ENCODE measurements at places on chromosomes 2 and 18.

DNA sequence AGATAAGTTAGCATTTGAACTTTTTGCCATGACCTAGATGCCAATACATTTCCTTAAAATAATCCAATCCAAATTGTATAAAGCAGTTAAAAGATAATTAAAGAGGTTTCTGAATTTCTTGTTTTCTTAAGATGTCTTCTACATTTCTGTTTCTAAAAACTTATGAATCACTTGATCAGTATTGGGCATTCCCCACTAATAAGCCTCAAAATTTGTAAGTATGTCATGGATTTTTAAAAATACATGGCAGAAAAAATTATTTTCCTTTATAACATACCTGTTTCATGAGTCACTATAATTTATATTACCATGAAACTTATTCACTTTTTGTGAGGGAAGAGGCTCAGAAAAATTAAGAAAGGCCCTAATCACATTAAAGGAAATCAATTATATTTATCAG lies 90.3 kb upstream of the TFPI start:
- no peak for DNase-seq

GRCh38 chr18:74817576-74817975 lies 219.9 kb downstream of the ZNF407 start:
- DNase-seq = no peak

DNA sequence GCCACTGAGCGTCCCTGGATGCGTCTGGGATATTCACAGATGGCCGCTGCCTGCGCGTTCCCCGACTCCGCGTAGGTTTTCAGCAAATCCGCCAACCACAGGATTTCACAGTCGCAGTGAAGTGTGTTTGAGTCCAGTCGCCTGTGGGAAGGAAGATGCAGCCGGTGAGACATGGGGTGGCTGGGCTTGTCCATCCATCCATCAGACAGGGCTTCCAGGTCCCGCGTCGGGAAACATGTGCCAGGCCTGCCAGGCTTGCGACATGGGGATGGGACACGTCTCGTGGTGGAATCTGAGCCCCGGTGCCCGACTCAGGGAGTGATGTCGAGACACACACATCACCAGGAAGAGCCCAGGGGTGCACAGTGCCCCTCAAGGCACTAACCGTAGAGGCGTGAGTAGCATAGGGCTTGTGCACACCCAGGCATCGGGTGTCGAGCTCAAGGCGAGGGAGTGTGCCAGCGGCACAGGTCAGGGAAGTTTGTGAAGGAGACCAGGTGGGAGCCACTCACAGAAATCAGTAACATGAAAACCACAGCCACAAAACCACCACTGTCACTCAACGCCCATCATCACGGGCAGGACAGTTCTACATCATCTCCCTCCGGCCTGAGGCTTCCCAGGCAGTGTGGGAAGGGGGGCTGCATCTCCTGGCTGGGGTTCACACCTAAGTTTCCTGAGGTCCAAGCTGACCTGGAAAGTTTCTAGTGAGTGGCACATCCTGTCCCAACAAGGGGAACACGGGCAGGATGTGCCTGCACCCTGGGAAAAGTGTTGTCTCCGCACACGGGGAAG lies 63.9 kb downstream of the PXDN start:
- no peak for DNase-seq

GRCh38 chr18:650428-650858 lies 7.0 kb upstream of the TYMS start:
- DNase-seq = no peak

DNA sequence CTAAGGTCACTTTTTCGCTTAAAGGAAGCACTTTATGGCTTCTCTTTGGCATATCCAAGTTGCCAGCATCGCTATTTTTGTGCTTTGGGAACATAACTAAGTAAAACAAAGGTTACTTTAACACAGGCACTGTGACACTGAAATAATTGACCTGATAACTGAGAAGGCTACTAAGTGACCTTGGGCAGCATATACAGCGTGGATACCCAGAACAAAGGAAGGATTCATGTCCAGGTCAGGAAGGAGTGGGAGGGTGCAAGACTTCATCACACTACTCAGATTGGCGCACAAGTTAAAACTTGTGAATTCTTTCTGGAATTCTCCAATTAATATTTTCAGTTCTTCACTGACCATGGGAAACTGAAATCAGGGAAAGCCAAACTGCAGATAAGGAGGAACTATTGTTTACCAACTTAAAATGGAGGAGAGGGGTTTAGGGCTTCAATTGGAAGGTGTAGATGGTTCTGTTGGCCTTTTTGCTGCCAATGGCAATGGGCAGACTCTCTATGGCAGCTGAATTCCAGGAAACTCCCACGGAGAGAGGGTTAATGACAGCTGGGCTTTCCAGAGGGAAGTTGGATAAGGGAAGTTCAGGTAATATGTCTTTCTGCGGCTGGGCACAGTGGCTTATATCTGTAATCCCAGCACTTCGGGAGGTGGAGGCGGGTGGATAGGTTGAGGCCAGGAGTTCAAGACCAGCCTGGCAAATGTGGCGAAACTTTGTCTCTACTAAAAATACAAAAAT lies 45.3 kb downstream of the COMMD1 start:
- DNase-seq = no peak

DNA sequence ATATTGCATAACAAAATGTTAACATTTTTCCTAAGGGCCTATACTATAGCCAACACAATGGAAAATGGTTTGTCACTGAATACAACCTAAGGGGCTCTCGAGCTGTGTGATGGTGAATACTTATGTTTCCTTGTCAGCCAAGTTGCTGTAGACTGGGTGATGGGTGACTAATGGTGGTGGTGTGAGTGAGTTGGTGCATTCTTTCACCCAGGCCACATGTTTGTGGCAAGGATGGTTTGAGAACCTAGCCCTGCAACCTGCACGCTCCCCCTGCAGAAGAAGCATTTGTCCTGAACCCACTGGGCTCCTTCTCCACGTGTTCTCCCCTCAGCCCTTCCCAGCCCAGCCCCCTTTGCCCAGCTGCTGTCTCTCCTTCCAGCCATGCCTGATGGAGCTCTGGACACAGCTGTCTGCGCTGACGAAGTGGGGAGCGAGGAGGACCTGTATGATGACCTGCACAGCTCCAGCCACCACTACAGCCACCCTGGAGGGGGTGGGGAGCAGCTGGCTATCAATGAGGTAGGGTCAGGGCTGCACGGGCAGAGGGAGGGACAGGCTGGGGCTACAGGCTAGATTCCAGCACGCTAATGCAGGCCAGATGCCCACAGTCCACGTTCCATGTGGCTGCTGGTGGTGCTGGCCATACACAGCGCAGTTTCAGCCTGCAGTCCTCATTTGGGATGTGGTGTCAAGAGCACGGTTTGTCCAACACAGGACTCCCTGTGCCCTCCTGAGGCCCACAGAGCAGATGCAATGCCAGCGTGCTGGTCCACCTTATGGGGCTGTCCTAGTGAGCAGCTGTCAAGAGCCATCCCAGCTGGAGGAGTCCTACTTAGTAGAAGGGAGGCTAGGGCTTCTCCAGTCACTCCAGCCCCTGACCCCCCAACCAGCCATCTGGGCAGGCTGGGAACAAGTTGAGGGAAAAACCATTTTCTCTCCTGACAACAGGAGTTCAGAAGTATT lies 65.4 kb downstream of the FAM168B start:
- no peak for DNase-seq

DNA sequence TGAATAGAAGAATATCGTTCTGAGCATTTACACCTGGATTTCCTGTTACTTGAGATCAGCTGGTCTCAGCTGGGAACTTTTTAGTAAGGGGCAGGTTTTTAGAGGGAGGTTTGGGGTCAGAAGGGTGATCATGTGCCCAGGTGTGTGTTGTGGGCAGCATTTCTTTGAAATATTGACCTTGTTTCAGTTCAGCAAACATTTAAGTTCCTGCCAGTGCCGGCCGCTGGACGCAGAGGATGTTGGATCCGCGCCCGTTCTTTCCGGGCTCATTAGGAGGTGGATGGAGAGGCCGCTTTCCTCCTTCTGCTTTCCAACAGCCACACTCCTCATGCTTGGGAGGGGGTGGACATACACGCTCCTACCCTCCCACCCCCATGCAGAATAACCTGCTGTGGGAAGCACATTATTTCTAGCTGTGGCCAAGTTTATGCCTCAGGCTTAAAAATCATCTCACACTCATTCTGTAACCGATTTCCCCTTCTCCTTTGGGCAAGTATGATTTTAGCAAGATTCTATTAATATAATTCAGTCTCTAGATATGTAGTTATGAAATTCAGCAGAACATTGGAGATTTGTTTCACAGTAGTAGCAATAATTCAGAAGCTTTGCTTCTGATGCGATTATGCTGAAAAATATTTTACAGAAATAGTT lies 131.4 kb downstream of the ZNF236 start:
- peak; percentile 62 for DNase-seq

- DNase-seq = no peak
Measured at GRCh38 chr2:58484221-58484620, 243.1 kb upstream of the FANCL start.

DNA sequence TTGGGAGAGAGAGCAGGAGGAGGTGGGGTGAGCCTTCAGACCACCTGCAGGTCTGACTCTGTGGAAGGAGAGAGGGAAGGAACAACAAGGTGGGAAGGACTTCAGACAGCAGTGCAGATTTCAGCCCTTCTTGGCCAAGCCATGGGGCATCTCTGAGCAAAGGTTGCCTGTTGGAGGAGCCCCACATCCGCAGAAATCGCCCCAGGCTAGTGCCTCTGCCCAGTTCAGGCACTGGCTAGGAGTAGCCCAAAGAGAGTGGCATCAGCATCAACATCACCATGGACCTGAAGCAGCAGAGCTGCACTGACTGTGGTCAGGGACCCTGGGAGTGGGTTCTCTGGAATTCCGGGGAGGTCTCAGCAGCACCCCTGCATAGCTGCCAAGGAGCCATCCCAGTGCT lies 10.2 kb downstream of the GPR55 start:
- no peak for DNase-seq

DNA sequence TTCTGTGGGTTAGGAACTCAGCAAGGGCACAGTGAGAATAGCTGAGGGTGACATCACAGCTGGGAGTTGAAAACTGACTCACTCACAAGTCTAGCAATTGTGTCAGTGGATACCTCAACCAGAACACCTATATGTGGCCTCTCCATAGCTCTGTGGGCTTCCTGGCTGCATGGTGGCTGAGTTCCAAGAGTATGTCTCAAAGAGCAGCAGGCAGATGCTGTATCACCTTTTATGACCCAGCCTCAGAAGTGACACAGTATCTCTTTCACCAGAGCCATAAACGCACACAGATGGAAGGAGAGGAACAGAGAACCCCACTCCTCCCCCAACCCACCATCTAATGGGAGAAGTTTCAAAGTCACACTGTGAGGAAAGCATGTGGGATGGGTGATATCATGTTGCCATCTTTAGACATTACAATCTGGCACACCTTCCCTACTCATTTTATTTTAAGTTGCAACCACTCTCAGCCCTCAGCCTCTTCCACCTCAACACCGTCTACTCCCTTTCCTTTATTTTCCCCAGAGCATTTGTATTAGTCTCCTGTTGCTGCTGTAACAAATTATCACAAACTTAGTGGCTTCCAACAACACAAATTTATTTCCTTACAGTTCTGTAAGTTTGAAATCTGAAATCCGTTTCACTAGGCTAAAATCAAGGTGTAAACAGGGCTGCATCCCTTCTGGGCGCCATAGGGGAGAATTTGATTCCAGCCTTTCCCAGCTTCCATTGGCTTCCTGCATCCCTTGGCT lies 134.6 kb upstream of the SPATS2L start:
- DNase-seq = no peak

GRCh38 chr2:9709539-9710285 lies 78.9 kb upstream of the YWHAQ start:
- DNase-seq = no peak

DNA sequence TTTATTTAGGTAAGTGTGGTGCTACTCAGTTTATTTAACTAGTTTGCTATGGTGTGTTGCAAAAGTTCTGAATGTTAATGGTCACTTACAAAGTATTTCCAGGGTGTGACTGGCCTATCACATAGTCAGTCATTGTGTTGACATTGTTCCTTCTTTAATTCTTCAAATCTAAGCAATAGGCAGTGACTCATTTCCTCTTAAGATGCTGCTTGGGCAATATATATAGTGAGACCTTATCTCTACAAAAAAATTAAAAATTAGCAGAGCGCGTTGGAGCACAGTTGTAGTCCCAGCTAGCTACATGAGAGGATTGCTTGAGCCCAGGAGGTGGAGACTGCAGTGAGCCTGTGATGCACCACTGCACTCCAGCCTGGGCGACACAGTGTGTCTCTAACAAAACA lies 5.8 kb upstream of the CCDC88A start:
- DNase-seq = no peak

DNA sequence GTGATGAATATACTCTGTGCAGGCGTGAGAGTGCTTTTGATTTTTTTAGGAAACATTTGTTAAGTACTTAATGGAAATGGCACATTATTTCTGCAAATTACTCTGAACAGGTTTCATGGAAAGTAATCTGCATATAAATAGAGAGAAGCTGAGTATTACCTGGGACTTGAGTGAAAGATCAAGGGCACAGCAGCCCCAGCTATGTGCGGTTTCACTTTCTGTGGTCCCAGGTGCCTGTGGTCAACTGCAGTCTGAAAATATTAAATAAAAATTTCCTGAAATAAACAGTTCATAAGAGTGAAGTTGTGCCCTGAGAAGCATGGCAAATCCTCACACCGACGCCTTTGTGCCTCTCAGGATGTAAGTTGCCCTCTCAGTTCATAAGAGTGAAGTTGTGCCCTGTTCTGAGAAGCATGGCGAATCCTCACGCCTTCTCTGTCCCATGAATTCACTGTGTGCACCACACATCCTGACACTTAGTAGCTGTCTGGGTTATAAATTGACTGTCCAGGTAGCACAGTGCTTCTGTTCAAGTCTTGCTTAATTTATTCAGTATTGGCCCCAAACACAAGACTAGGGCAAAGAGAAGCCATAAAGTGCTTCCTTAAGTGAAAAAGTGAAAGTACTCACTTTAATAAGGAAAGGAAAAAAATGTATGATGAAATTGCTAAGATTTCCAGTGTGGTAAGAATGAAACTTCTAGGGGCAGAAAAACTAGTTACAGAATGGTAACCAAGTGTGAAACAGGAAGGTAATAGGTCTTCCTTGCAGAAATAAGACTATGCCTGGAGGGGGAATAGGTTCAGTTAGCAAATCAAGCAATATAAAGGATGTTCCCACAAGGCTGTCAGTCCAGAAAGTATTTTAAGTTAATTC lies 4.3 kb upstream of the SNTG2 start:
- no peak for DNase-seq

DNA sequence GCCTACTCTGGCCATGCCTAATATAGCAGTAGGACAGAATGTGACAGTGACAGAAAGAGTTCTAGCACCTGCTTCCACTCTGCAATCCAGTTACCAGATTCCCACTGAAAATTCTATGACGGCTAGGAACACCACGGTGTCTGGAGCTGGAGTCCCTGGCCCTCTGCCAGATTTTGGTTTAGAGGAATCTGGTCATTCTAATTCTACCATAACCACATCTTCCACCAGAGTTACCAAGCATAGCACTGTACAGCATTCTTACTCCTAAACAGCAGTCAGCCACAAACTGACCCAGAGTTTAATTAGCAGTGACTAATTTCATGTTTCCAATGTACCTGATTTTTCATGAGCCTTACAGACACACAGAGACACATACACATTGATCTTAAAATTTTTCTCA lies 45.2 kb upstream of the TTR start:
- no peak for DNase-seq

GRCh38 chr2:260507-261161 lies 3.2 kb downstream of the SH3YL1 start:
- DNase-seq = no peak

- DNase-seq = no peak
Measured at GRCh38 chr2:154554046-154554445, 144.4 kb upstream of the KCNJ3 start.

- DNase-seq = no peak
Measured at GRCh38 chr2:42329736-42330135, 31.3 kb downstream of the COX7A2L start.

- DNase-seq = no peak
Measured at GRCh38 chr2:218734190-218734975, 23.7 kb downstream of the TTLL4 start.

- DNase-seq = no peak
Measured at GRCh38 chr2:3738454-3738853, 35.1 kb downstream of the DCDC2C start.

Data from liver (tissue), 10 donors.